NCI-H446 treated with DMSO at 0.1 percent for 48 hours (cell line): ENCODE measurements at places on chromosomes 2 and 18.

- no peak for DNase-seq
Observed at GRCh38 chr2:187194049-187194448, 254.0 kb downstream of the CALCRL start.

- no peak for DNase-seq
Observed at GRCh38 chr2:215362562-215362904, 50.7 kb downstream of the ATIC start.

- no peak for DNase-seq
Observed at GRCh38 chr2:182404975-182405561, 21.8 kb downstream of the PDE1A start.

DNA sequence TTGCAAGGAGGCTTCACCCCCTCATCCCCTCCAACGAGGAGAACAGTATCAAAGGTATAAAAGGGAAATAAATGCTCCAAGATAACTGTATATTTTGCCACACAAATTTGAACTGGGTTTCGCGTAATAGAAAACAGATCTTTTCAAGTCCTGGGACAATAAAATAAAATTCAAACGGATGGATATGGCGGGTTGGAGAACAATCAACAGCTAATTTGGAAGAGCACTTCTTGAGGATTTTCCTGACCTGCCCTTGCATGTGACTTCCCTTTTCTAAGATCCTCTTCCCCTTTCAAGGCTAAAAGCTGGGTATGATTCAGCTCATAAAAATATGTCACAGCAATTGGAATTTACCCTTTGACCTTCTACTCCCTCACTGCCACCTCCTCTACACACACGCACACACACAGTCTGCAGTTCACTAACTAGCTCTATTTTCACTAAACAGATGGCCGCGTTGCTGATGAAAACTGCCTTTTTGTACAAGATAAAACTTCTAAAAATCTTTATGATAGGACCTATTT is 386.9 kb downstream of the FIGN start:
- no peak for DNase-seq

GRCh38 chr2:45986509-45986908 is 310.7 kb upstream of the EPAS1 start:
- DNase-seq, result no peak

DNA sequence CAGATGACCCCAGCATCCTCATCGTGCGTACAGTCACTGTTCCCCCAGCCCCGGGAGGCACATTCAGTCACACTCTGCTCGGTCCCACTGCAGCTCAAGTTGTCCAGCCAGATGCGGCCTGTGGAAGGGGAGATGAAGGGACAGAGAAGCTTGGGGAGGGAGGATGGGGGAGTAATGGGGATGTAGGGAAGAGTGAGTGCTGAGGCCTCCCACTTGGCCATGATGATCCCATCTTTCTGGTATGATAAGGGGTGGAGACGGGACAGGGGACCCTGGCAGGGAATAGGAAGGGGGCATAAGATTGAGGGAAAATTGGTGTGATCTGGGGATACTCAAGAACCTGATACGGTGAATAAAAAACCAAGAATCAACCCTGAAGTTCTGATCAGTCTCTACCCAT is 3.5 kb downstream of the LOXL3 start:
- DNase-seq, result no peak

DNA sequence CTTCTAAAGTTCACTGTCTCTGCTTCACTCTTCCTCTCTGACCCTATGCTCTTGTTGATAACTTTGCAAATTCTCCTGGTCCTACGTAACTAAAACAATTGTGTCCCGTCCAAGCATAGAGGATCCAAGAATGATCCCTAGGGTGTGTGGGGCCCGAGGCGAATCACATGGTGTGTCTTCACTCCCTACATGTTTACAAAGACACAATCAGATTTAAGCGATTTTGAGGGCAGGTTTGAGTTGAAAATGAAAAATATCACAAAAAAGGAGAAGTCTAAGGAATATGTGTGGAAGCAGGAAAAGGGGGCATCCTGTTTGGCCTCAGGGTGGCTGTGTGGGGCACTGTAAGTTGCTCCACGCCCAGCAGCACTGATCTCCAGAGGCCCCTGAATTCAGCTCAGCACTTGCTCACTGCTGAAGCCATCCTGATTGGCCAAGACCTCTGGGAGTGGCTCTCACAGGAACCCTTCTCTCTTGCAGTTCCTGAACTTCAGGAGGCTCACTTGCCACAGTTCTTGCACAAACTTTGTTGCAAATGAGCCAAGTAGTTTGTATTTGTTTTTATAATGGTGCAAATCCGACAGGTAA is 363.6 kb downstream of the ZNF521 start:
- no peak for DNase-seq

DNA sequence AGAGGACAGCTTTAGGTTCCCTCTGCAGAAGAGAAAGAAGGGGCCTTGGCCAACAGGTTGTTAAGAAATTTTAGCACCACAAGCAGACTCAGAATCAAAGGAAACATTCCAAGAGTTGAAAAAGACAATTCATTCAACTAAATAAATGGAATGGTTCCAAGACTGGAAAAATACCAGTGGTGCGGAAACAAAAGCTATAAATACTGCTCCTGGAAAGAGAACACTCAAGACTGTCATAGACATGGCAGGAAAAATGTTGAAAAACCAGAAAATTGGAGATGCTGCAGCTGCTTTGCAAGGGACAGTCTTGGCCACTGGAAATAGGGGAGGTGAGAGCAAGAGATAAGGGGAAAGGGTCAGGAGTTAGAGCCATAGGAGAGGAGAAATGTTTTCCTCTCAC is 312.7 kb upstream of the CYRIA start:
- no peak for DNase-seq

GRCh38 chr2:88188748-88189147 is 18.6 kb downstream of the THNSL2 start:
- no peak for DNase-seq

- no peak for DNase-seq
Observed at GRCh38 chr2:48050711-48051110, 144.4 kb upstream of the FBXO11 start.

- DNase-seq, result no peak
Observed at GRCh38 chr2:52368141-52368540, 1336.2 kb upstream of the NRXN1 start.

DNA sequence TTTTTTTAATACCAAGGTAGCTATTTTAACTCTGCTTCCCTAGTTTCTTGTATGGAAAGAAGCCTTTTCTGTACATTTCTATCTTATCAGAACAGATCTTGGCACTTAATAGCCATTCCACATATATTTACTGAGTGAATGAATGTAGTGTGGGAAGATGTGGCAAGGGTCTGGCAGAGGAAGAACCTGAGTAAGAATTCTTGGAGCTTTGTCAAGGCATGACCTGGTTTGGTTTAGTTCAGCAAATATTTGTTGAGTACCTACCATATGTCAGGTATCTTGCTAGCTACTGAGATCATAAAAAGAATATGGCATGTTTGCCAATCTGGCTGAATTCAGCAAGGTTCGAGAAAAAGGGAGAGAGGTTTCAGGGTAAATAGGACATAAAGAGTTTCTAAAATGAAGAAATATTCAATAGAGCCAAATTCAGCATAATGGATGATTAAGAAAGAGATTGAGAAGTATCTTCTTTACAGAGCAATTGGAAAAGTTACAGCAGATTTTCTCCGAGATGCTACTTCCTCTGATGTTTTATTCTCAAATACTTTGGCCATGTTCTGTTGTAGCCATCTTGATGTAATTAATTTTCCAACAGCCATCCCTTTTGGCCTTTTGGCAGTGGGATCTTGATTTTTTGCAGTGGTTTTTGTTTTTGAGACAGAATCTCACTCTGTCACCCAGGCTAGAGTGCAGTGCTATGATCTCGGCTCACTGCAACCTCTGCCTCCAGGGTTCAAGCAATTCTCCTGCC is 21.7 kb upstream of the MEP1B start:
- DNase-seq, result peak; percentile 50

DNA sequence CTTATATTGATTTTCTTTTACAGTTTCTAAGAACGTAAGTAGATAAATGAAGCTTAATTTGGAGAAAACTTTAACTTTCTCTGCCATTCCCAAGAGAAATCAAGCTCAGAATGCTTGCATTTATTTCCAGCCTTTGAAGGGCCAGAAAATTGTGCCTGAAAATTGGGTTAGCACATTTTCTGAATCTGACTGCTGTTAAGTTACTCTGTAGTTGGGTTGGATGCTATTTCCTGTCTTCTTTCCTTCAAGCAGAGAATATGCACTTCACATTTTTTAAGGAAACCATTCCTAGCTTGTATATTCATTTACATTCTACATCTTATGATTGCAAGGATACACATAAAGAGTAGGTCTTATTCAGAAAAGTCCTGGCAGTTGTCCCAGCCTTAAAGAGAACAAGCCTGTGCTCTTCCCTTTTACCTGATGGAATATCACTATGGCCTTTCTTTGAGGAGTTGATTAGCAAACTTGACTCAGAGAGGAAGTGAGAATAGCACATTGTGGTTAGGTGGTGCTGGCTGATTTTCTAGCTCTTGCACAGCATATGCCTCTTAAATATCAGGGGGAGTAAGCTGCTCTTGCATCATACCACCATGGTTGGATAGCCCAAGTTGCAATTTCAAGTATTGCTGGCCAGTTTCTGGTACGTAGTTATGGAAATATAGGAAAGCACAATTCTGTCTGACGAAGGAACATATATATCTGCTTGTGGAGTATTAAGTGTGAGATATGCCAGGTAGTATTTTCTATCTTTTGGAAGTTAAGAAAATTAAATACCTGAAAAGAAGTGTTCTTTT is 133.7 kb downstream of the COMMD1 start:
- DNase-seq, result no peak

- no peak for DNase-seq
Observed at GRCh38 chr2:28318023-28318422, 74.6 kb upstream of the FOSL2 start.

DNA sequence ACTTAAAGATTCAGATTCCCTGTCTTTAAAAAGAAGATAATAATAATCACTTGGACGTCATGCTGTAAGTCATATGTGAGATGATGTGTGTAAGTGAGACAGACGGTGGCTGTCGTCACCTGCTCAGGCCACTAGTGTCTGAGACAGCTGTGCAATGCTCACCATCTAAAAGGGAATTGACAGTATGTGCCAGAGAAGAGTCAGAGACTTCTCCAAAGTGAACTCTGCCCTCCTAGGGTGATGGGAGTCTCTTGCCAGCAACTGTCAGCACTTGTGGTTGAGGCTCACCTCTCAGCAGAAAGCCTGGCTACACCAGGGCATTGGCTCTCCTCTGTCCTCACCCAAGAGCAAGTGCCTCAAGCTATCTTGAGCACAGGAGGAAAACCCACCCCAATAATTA is 131.6 kb upstream of the DNAJC10 start:
- peak; percentile 37 for DNase-seq

- DNase-seq, result no peak
Observed at GRCh38 chr18:6558446-6559156, 143.9 kb upstream of the L3MBTL4 start.

DNA sequence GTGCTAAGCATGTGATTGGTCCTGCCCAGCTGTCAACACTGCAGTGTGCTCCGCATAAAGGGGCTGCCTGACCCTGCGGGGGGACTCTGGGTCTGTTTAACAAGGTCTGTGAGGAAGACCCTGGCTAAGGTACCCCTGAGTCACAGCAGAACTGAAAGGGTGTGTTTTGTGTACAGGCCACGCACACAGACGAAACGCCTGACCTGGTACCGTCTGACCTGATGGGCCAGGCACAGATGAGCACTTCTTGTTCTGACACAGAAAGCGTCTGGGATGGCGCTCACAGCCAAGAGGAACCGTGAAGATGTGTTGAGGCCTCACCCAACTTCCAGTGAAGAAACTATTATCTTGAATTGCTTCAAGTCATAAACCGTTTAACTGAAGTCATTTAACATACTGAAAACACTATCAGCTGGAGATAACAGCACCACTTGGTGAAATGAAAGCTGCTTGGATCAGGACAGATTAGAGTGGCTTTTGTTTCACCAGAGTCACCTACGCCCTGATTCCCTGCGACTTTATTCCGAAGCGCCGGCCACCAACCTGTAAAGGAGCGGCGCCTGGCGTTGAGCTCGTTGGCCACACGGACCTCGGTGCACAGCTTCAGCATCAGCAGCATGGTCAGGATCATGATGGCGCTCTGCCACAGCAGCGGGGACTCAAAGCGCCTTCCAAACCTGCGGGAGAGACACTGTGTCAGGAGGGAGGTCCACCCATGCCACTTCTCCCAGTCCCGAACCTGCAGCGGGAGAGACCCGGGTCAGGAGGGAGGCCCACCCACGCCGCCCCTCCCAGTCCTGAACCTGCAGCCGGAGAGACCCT is 8.5 kb downstream of the SLC66A2 start:
- DNase-seq, result no peak

DNA sequence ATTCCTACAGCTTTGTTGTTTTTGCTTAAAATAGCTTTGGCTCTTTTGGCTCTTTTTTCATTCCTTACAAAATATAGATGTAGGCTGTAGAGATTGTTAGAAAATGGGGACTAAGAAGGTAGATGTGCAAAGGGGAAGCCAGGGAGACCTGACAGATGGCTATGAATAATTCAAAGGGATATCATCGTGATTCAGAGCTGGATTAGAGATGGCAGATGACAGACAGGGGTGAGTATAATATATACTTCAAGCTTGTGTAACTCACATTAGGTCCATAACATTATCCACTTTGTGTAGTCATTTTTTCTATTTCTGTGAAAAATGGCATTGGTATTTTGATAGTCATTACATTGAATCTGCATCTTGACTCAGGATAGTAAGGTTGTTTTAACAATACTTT is 422.9 kb upstream of the ST6GAL2 start:
- DNase-seq, result peak; percentile 43

DNA sequence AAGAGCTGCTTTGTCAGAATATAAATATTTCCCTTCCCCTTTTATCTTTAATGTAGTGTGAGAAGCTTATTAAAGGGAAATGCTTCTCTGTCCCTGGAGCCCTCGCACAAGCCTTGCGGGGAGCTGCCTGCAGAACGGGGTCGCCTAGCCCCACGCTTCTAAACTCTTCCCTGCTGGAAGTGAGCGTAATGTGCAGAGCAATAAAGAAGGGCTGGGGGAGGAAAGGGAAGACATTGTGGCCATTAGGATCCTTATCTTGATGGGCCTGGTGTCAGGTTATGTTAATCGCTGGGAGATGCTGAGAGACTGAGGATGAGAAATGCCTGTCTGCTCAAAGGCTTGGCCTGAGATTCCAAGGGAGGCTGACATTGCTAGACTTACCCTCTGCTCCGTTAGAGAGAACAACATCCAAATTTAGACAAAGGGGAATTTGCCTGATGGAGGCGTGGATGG is 18.9 kb upstream of the FZD7 start:
- no peak for DNase-seq

DNA sequence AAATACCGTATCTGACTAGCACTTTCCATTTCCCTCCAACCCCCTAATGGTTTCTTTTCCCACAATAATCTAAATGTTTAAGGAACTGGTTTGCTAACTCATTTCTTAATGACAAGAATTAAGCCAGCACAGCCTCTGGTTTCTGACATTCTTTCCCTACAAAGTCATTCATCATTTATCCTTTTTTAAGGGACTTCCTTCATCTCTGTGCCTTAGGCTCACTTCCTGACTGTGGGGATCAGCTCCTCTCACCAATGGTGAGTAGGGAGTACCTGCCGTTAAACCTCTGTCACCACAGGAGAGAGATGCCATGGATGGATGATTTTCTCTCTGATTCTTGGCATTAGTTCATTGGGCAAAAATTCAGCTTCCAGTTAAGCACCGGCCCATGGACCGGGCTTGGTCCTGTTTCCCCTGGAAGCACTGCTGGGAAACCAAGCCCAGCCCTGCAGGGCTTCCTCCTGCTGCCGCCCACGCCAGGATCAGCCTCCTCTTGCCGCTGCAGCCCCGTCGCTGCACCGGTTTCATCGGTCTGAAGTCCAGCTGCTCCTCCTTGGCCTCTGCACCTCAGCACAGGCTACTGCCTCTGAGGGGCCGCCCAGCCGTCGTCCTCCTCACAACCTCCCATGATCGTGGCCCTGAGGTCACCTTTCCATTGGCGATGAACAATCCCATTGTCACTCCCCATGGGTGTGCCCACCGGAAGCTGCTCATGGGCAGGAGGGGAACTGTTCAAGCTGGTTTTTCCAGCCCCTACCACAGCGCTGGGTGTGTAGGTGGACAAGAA is 64.0 kb upstream of the ZNF516 start:
- no peak for DNase-seq
